ENCODE measurements at places on chromosomes 4 and X.

DNA sequence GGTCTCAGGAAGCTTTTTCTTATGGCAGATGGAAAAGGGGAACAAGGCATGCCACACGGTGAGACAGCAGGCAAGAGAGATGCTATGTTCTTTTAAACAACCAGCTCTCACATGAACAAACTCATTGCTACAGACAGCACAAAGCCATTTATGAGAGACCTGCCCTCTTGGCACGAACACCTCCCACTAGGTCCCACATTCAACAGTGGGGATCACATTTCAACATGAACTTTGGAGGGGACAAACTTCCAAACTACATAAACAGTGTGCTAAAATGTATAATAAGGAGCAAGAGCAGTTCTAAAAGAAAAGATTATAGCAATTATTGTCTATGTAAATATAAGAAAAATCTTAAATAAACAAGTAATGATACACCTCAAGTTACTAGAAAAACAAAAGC is 391.8 kb upstream of the CPXCR1 start:
- no peak for DNase-seq

- no peak for DNase-seq
Observed at GRCh38 chr4:185238750-185239149, 29.4 kb downstream of the SNX25 start.

DNA sequence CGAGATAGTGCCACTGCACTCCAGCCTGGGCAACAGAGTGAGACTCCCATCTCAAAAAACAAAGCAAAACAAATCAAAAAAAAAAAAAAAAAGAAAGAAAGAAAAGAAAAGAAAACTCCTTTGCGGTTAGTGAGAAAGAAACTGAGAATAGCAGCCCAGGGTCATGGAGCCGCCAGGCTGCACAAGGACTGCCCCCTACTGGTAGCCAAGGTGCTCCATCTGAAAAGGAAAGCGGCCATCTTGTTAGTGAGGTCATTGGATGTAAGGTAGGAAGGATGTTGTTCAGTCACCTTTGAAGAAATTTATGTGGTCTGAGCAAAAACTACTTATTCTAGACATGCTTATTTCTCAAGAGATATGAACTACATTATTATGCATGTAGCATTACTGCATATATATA is 660.6 kb upstream of the TENM3 start:
- DNase-seq, result no peak

- DNase-seq, result no peak
Observed at GRCh38 chr4:164109503-164109902, 615.0 kb downstream of the TMA16 start.

- DNase-seq, result no peak
Observed at GRCh38 chr4:6192245-6192644, 8.1 kb downstream of the JAKMIP1 start.

GRCh38 chr4:34362654-34363053 is 1881.7 kb downstream of the ARAP2 start:
- DNase-seq, result no peak

DNA sequence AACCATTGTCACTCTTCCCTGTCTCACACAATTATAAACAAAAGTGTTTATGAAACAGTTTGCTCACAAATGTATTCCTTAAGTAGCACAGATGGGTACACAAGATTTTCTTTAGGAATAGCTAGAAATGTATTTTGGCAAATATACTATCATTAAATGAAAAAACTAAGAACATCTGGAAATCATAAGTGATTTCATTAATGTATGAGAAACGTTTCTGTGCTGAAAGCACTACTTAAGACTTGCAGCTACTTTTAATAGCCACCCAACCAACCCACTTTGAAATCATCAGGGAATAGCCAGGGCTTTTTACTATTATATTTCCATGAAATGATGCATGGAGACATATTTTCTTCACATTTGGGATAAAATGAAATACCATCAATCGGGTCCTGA is 62.3 kb upstream of the NAP1L5 start:
- DNase-seq, result no peak

- no peak for DNase-seq
Observed at GRCh38 chrX:130111220-130112154, 1.2 kb upstream of the ELF4 start.

DNA sequence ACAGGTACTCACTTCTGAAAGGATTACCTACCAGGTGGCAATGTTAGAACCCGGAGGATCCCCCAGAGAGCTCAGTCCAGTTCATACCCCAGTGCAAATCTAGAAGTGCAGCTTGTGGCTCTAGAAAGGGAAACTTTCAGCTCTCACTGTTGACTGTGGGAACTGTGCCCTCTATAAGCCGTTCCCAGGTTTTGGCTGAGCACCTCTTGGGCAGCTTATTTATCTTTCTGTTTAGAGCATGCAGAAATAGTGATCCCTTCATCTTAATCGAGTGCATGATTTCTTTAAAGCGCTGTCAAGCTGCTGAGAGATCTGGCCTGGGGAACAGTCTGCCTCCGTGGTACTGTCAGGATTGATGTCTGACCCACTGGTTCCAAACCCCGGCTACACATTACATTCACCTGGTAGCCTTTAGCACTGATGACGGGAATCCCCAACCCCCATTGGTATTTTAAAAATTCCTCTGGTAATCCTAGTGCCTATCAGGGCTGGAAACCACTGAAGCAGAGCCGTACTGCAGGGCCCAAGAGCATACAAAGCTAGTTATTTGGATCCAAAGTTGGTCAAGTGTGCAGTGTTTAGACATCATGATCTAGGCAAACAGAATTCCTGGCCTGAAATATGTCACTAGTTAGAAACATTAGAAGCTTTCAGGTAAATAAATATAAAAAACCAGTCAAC is 103.2 kb downstream of the KLHL8 start:
- DNase-seq, result no peak

GRCh38 chrX:24657671-24658386 is 10.7 kb upstream of the PCYT1B start:
- DNase-seq, result no peak

GRCh38 chrX:724256-724655 is 93.7 kb downstream of the SHOX start:
- no peak for DNase-seq

- DNase-seq, result no peak
Observed at GRCh38 chr4:55625835-55626234, 10.3 kb downstream of the NMU start.

- DNase-seq, result no peak
Observed at GRCh38 chr4:182507805-182508204, 264.6 kb downstream of the TENM3 start.

DNA sequence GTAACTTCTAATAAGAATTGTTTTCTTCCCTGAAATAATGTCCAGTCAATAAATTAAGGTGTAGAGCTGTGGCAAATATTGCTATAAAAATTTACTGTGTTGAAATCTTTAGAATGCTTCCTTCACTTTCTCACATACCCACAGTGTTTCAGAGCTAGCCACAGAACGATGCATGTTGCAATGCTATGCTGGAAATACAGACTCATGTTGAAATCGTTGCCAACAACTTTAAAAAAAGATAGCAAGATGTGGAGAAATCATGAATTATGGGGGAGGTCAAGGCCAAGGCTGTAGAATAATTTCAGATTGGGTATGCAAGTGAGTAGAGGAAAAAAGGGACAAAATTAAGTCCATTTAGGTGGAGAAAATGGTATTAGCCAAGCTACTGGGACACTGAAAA is 204.8 kb downstream of the VEGFC start:
- DNase-seq, result no peak

DNA sequence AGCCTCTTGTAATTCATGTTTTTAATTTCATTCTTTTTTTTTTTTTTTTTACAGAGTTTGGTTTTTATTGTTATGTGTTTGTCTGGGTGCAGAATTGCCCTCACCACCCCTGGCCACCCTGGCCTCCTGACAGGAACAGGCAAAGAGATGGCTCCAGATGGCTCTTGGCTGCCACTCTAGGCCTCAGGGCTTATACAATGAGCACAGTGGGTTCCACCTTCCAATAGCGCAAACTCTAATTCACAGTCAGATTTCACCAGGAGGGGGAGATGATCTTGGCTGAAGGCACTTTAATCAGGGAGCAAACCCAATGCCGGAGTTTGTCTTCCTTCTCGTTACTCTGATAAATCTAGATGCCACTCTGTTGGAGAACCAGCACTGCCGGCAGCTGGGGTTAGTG is 24.8 kb downstream of the CPE start:
- no peak for DNase-seq

GRCh38 chrX:40573763-40574162 is 7.0 kb upstream of the ATP6AP2 start:
- DNase-seq, result no peak
